ENCODE measurements at places on chromosomes 4 and X.

DNA sequence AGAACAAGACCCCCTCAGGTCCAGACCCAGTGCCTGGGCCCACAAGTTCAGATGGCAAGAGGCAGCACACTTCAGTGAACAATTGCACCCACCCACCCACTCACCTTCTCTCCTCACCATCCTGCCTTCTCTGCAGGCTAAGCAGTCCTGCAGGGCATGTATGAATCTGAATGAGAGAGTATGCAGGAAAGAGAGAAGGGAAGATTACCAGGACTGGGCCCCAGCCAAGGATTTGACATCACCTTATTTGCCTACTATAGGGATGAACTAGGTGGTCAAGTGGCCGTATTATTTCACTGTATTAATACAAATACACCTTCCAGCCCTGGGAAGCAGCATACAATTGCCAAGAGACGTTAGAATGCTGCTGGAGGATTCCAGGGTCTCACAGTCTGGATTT is 2.1 kb upstream of the ZNF141 start:
- no peak for DNase-seq

- no peak for DNase-seq
Observed at GRCh38 chrX:32084757-32085156, 1012.9 kb upstream of the FTHL17 start.

GRCh38 chr4:13544606-13545393 is 492 bp upstream of the NKX3-2 start:
- no peak for DNase-seq

- no peak for DNase-seq
Observed at GRCh38 chr4:8649631-8650361, 57.2 kb downstream of the CPZ start.

DNA sequence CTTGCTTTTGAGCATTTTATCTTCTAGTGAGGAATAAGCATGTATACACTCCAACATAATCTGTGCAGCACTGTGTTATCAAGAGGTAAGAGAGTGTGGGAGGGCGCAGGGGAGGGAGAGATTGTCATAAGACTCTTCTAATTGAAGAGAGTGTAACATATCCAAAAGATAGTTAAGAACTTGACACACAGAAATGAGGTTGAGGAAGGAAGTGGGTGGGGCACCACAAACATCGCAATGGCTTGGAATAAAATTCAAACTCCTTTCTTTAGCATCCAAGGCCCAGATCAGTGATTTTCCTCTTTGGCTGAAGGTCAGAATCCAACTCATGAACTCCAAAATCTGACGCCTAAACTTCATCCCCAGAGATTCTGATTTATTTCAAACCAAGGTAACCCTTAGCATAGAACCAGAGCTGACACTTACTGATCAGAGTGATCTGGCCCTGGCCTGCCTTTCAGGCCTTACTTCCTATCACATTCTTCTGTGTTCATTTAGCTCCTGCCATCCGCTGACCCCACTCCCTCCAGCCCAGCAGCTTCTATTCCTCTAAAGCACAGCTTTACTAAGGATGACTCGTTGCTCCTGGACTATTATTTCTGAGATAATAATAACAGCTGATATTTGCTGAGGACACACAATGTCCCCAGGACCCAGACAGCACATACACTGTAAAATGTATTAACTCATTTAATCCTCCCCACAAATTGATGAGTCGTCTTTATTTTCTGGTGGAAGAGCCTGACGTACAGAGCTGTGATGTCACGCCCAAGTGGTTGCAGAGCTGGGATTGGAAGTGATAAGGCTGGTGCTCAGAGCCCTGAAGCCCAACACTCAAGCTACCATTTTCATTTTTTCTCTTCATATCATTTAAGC is 10.6 kb upstream of the CTSO start:
- no peak for DNase-seq

DNA sequence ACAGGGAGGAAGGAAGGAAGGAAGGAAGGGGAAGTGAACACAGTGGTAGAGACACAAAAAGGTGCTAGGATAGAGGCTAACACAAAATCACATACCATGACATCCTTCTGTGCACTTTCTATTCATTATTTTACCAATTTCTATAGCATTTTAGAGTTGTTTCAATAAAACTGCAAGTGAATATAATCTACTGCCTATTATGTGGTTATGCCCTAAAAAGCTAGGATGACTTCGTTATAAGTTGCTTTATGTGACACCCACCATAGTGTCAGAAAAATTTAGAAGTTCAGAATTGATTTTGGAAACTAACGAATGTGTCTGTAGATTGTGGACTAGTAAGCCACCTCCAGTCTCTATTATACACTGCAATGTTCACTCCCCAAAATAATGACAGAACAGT is 59.4 kb upstream of the EDNRA start:
- no peak for DNase-seq

GRCh38 chrX:48709522-48710112 is 13.1 kb downstream of the SUV39H1 start:
- DNase-seq, result no peak

DNA sequence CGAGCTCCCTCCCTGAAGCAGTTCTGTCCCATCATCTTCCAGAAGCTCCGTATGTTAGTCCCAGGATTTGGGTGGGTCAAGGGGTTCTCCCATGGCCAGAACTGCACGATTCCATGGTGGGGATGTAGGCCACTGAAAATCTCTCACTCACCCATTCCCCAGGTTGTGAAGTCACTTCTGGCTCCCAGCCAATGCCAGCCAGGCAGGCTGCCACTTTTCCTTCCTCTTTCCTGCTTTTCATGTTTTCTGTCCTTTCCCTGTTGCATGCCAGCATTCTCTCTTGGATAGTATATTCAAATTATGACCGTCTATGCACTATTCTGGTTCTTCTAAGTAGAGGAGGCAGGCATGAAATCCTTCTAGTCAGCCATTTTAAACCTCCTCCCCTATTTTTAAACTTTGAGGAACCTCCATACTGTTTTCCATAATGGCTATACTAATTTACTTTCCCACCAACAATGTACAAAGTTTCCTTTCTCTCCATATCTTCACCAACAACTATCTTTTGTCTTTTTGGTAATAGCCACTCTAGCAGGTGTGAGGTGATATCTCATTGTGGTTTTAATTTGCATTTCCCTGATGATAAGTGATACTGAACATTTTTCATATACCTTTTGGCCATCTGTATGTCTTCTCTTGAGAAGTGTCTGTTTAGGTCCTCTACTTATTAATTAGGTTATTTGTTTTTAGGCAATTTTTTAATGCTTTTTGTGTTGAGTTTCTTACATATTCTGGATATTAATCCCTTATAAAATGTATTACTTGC is 182.1 kb upstream of the TET2 start:
- DNase-seq, result no peak

- no peak for DNase-seq
Observed at GRCh38 chr4:38306482-38307071, 346.4 kb downstream of the PTTG2 start.

DNA sequence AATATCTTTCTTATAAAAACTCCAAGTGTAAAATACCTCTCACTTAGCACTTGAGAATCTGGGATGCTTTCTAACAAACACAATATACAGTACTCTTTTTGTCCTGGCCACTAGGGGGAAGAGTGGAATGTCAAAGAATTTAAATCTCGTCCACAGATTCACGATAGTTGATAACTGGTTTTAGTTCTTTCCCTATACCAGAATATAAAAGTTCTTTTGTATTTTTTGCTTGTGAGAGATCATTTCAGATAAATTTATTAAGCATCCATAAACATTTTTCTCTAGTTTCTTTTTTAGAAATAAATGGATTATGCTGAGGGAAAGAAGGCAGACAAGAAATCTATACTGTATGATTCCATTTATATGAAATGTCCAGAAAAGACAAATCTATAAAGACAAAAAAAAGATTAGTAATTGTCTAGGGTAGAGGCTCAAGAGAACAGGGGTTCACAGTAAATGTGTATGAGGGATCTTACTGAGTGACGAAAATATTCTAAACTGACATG is 50.4 kb downstream of the MGARP start:
- no peak for DNase-seq

DNA sequence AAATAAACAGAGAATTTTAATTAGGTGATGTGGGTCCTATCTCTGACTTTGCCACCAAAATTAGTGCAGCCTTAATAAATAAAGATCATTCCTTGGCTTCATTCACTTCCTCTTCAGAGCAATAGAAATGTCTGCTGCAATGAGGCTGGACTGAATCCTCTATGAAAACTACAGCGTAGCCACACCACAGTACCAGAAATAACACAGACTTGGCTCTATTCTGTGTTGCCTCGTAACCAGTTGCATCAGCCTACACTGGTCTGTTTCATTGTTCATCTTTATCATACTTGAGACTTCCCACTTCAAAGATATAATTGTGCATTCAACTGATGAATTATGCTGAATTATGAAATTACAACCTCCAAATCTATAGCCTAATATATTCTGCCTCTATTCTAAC is 15.8 kb downstream of the GLRA3 start:
- DNase-seq, result no peak

GRCh38 chrX:55151199-55151598 is 62.4 kb downstream of the PAGE2 start:
- no peak for DNase-seq

DNA sequence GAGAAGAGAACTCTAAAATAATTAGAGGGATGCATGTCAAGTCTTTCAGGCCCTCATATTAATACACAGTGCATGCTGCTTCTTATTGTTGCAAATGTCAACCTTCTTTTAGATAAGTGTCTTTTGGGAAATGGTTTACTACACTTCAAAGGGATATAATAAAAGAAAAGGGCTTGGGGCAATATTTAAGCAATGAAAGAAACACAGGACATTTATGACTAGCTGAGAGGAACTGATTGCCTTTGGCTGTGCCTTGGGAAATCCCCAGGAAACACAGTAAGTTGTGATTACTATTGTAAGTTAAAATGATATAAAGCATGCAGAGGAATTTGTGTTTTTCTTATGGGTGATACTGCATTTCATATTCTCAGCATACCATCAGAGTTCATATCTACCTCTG is 1036.2 kb upstream of the GRID2 start:
- no peak for DNase-seq

- DNase-seq, result no peak
Observed at GRCh38 chr4:70306076-70306475, 28.7 kb upstream of the CABS1 start.

GRCh38 chrX:122188751-122189150 is 995.3 kb upstream of the GRIA3 start:
- no peak for DNase-seq

DNA sequence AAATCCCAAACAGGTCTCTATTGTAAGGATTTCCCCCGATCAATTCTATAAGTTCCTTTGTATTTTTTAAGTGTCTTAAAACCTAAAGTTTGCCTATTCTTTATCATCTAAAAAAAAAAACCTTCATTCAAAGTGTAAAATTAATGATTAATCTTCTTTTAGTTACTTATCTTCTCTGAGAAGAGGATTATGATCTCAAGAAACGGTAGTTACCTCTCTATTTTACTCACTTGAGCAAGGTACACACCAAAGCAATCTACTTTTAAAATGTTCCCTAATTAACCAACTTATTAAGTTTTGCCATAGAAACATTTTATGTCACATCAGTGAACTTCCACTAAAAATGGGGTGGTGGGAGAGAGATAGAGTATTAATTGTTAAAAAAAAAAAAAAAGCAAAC is 15.2 kb upstream of the GALNT7 start:
- no peak for DNase-seq

GRCh38 chrX:10636337-10636736 is 16.0 kb upstream of the MID1 start:
- DNase-seq, result no peak

DNA sequence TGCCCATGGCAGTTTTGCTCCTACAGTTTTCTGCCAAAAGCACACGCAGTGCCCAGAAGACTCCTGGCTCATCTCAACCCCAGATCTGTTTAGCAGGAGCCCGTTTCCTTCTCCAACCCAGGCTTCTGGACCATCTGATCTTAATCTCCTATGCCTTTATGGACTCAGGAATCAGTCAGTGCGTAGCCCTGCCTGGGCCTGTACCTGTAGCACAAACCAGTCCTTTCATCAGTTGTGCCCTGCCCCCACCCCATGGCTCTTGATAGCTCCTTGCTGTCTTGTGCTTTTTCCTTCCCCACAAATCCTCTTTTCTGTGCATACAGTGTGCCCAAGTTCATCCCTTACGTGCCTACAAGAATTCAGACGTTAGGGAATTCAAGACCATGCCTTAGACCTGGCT is 1.5 kb downstream of the ZNF718 start:
- no peak for DNase-seq

- DNase-seq, result no peak
Observed at GRCh38 chr4:77393996-77394395, 211.6 kb upstream of the CXCL13 start.

GRCh38 chr4:137432446-137433311 is 99.6 kb downstream of the PCDH18 start:
- no peak for DNase-seq

- no peak for DNase-seq
Observed at GRCh38 chr4:69830560-69831269, 29.2 kb downstream of the SULT1E1 start.

DNA sequence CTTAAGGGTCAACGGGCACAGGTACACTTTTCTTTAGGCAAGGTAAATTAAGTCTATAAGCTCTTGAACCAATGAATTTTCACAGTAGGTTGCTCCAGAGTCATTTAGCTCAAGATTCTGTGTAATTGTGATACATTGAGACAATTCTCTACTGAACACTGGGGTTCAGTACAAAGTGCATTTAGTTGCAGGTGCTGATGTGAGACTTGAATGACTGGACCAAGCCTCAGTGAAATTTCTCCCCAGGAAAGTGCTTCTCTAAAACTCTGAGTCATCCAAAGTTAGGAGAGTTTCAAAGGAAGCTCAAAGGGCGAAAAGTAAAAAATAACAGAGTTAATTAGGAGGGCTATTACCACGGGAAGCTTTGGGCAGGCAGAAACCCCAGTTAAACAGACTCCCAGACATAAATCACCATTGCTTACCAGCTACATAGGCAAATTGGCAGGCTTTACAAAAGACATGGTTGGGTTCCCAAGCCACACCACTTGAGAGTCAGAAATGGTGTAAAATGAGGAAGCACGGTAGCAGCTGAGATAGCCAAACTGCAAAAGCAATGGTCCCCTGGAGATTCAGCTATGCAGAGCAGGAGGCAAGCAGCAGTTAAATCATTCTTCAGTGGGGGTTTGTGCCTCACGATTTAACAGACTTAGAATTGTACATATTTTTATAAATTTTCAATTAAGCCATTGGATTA is 202.6 kb downstream of the PCDH19 start:
- DNase-seq, result no peak

- DNase-seq, result no peak
Observed at GRCh38 chrX:17361620-17362019, 13.4 kb upstream of the NHS start.

- DNase-seq, result no peak
Observed at GRCh38 chr4:76546759-76547742, 112.0 kb downstream of the SHROOM3 start.

GRCh38 chr4:173213296-173213695 is 44.7 kb downstream of the GALNT7 start:
- no peak for DNase-seq

GRCh38 chrX:43703211-43703791 is 47.2 kb downstream of the MAOA start:
- DNase-seq, result no peak

GRCh38 chr4:73723023-73723422 is 17.3 kb upstream of the CXCL8 start:
- no peak for DNase-seq

- no peak for DNase-seq
Observed at GRCh38 chr4:48681856-48682255, 98.2 kb downstream of the FRYL start.

GRCh38 chr4:13543032-13543838 is 1.1 kb downstream of the NKX3-2 start:
- DNase-seq, result no peak

GRCh38 chr4:118076958-118077766 is 42.9 kb downstream of the NDST3 start:
- DNase-seq, result no peak

- no peak for DNase-seq
Observed at GRCh38 chr4:154041640-154042039, 252.8 kb upstream of the SFRP2 start.
